Hematopoietic multipotent progenitor cell treated with erythropoietin and hydrocortisone succinate and interleukin-3 and kit ligand, for 8 days (in vitro differentiated cells): ENCODE measurements at places on chromosomes 12 and 14.

DNA sequence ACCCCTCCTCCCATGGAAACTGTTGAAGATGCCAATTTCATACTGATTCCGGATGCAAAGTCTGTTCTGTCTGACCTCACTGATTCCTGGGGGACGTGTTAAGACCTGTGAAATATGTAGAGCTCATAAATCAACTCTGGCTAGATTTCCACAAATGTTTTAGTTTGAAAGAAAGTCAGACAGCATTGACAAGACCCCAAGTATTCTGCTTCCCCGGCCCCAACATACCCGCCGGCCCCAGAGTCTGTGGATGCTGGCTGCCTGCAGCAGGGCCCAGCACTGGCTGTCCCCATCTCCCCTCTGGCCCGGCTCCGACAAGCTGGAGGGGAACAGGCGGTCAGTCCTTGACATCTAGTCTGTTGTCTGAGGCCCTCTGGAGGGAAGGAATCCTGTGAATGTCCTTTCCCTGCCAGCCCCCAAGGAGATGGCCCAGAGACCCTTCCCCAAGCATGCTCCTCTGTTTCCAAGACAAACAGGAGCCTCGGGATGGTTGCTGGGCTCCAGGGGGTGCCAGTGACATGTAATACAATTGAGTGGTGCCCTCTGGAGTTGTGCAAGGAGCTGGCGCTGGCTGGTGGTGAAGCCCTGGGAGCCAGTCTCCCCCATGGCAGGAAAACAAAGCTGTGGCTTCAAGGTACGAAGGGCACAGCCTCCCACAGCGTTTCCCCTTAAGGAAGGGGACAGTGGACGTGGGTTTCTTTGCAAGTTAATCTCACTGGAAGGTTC, 22.3 kb downstream of the FBLN5 start:
- DNase-seq, result no peak

GRCh38 chr14:77885367-77885766, 85.5 kb downstream of the ADCK1 start:
- no peak for DNase-seq

- peak; percentile 79 for DNase-seq
These were observed 8.5 kb upstream of the PRKAB1 start for GRCh38 chr12:119659289-119659897.

GRCh38 chr14:92460916-92461579, 52.5 kb upstream of the RIN3 start:
- no peak for DNase-seq

DNA sequence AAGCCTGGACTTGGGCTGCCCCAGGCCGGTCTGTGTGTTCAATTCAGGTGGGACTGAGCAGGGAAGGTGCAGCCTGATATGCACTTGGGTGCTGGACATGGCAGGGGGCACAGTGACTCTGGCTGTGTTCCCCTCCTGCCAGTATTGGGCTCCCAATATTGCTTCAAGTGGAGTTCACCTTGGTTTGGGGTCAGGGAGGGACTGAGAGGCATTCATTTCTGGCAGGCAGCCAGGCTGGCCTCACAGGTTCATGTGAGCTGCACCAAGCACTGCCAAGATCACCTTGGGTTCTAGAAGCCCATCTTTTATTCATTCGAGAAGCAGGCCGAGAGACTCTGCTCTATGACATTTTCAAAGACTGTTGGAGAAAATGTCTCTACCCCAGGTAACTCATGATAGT, 245.0 kb downstream of the CHST11 start:
- no peak for DNase-seq
